Fibroblast of skin of left biceps (primary cell): ENCODE measurements at places on chromosomes 6 and 20.

GRCh38 chr6:120945905-120946594 is 388.2 kb downstream of the TBC1D32 start:
- DNase-seq = no peak

- no peak for DNase-seq
Measured at GRCh38 chr6:159813781-159814180, 13.7 kb downstream of the PNLDC1 start.

- no peak for DNase-seq
Measured at GRCh38 chr6:113664909-113665308, 192.2 kb upstream of the MARCKS start.

DNA sequence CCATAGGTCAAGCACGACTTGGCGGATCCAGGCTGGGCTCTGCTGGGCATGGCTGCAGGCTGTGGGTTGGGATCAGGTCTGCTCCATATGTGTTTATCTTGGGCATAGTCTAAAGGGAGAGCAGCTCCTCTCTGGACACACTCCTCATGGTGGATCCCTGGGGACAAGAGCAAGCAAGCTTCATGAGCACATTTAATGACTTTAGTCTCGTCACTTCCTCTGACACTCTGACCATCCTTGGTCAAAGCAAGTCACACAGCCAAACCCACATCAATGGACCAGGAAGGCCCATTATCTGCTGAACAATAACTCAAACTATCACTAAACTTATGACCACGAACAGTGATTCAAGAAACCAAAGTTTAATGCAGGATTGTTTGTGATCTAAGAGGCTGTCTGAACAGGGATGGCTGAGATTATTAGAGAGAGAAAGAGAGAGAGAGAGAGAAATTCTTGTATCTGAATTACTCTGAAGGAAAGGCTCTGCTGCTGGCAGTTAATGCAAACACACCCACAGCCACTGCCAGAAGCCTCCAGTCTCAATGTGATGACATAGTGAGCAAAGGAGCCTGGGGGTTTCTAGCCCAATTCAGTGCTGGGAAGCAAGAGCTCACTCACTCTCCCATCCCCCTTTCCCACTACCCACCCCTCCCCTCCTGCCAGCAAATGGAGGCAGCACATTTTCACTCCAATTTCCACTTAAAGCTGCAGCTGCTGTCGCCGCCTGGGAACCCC is 490.2 kb upstream of the SULF2 start:
- no peak for DNase-seq

DNA sequence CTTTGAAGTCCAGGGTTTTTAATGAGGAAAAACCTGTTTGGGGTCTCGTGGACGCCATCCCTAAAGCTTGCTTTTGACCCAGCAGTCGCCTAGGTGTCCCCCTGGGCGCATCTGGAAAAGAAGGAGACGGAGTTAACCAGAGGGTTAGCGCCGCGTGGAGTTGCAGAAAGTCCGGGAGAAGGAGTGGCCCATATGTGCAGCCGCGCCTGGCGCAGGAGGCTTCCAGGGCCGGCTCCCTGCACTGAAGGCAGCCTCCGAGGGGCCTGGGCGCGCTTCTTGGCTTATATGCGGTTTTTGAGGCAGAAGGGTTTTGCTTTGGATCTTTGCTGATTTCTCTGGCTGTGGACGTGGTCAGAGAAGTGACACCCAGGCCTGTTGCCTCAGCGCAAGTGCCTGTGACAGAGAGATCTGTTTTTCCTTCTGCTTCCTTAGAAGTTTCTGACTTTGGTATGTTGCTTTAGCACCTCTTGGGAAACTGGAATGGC is 987 bp downstream of the TMEM181 start:
- DNase-seq = no peak

DNA sequence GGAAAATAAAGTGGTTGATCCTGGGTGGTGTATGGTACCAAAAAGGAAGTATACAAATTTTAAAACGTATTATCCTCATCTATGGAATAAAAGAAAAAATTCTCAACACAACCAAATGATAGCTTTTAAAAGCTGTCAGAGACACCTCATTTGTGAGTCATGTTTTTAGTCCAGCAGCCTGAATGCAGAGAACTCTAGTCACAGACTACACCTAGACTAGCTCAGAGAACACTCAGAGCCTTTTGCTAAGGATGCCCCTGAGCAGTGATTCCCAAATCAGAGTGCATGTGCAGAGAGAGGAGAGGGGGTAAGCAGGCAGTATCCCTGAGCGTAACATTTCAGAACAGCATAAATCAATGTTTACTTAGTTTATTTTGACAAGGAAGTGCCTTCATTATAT is 809.3 kb downstream of the HACE1 start:
- no peak for DNase-seq

DNA sequence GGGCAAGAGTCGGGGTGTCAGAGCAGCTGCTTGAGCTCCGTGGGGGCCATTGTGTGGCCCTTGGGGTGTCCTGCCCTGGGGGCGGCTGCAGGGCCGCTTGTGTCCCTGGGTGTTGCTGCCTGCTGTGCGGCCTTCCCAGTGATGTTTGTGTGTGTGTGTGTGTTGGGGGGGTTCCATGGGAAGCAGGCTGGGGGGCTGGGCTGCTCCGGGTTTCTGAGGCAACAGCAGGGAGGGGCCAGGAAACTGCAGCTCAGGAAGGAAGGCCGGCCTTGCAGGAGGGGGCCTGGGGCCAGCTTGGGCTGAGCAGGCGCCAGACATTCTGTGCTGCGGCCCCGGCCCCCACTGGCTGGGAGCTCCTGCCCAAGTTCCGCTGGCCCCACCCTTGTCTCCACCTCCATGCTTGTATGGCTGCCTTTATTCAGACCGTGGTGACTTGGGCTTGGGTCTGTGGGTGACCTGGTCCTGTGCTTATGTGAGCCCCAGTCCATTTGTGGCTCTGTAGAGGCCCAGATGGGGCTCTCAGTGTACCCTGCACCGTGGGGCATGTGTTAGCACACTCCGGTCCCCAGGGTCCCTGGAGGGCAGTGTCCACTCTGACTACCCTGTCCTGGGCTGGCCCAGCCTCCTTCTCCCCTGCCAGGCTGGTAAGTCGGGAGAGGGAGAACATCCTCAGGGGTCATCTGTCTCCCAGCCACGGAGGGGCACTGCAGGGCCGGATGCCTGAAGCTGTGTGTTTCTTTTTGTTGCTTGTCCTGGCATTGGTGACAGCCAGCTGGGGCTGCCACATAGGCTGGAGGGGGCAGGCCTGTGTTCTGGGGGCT is 4.6 kb upstream of the SOX18 start:
- DNase-seq = no peak

- no peak for DNase-seq
Measured at GRCh38 chr6:161259302-161259701, 14.6 kb downstream of the AGPAT4 start.

- DNase-seq = no peak
Measured at GRCh38 chr20:4061987-4062386, 46.6 kb upstream of the RNF24 start.

GRCh38 chr6:35141007-35141655 is at the start of gene TCP11:
Gene TCP11 (minus strand): TSS chr6:35141339. CDS start chr6:35140870, 469 bp downstream.
- DNase-seq = no peak

DNA sequence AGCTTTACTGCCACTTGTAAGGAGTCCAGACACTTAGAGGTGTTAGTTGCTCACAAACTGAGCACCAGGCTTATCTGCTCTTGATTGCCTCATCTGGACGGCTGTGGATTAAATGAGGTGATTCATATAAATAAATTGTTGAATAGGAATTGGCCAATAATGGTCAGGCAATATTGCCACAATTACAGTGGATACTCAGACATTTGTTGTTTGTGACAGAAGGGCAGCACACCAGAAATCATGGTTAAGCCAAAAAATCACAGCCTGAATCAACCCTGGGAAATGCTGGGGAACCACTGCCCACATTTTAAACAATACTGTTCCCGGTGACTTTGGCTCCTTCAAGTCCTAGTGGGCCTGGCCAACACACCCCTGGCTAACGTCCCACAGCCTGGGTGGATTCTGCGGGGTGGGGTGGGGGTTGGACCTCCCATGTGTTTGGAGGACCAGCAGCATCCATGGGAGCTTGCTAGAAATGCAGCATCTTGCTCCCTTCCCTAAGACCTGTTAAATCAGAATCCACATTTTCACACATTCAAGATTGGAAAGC is 29.5 kb upstream of the SPDEF start:
- DNase-seq = no peak

DNA sequence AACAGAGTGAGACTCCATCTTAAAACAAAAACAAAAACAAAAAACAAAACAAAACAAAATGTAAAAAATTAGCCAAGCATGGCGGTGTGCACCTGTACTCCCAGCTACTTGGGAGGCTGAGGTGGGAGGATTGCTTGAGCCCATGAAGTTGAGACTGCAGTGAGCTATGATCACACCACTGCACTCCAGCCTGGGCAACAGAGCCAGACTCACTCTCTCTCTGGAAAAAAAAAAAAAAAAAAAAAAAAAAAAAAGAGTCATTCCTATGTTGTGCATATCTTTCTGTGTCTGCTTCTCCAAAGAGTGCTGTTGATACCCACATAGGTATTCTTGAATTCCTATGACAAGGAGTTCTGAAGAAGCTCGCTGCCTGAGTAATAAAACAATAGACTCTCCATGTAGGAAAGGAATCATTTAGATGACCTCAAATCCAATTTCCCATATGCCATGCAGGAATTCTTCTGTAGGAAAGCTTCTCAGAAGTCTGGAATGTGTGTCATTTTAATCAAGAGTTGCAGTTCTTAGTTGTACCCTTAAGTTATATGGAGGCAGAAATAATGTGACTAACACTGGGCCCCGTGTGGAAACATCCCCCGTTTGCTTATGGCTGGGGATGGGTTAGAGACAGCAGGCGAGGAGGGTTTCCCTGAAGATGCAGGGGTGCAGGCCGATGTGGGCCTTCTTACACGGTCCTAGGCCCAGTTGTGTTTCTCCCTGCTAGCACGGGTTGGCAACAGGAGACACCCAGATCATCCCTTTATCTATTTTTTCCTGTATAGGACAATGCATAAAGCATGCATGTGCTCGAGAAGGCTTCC is 79.4 kb downstream of the ZDHHC14 start:
- no peak for DNase-seq

DNA sequence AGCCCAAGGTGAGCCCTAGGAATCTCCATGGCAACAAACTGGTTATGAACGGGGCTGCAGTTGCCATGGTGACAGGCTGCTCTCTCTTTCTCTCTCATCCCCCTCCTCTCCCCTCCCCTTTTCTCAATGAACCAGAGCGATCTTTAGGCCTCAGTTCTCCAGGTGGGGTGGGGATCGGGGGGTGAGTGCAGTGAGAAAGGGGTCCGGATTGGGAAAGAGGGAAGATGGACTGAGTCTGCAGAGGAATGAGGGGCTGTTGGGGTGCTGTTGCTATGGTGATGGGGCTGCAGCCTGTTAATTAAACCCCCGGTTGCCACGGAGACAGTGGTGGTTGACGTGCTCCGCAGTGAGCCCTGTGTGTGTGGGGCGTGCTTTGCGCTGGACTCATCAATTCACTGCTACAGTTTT is 3.6 kb upstream of the SLC12A5 start:
- DNase-seq = no peak

GRCh38 chr20:41361757-41362747 is 4.6 kb downstream of the EMILIN3 start:
- no peak for DNase-seq

DNA sequence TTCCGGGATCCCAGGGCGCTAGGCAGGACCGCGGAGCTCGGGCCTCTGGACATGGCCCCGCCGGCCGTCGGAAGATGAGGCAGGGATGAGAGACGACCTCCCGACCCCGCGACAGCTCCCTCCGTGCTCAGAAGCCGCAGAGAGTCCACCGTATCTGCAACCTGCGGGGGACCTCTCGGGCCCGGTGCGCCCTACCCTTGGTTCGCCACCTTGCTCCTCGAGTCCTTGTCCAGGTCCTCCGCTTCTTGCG is 301 bp downstream of the PPP1R3D start:
- no peak for DNase-seq

- DNase-seq = no peak
Measured at GRCh38 chr20:63536997-63537524, at the start of gene PTK6. Gene PTK6 (minus strand): TSS chr20:63537376. CDS start chr20:63537314, 62 bp downstream.

DNA sequence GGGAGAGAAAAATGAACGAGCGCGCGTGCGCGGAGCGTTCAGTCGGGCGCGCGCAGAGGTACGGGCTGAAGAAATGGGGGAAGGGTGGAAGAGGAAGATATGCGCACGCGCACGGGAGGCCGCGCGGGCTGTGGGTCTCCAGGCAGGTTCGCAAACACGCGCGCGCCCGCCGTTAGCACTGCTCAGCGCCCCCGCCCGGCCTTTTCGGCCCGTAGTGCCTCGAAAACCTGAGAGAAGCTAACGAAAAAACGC is 393 bp downstream of the BCLAF1 start:
- DNase-seq = peak; percentile 74

GRCh38 chr6:80988892-80989291 is 763.6 kb downstream of the TENT5A start:
- no peak for DNase-seq

DNA sequence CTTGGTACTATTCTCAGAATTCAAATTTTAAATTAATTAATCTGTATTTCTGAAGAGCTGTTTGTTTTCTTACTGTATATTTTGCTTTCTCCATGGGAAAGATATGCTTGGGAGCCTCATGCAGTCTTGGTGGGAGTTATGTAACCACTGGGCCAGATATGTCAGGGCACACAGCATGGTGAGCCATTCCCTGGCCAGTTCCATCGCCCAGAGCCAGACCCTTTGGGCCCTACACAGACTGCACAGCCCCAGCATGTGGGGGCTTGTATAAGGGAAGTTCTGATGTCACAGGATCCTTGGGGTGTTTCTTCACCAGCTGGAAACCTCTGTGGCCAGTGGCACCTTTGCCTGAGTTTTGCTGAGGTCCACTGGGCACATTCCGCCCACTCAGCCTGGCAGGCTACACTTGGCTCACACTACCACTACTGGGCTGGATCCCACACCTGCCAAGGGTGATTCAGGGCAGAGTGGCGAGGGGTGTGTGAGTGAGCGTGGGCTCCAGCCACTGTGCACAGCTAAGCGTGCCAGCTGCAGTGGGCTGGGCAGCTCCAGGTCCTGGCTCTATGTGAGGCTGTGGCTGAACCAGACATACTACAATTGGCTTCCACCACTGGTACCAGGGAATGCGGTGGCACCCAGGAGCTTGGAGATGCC is 293.5 kb downstream of the ARHGAP18 start:
- no peak for DNase-seq

DNA sequence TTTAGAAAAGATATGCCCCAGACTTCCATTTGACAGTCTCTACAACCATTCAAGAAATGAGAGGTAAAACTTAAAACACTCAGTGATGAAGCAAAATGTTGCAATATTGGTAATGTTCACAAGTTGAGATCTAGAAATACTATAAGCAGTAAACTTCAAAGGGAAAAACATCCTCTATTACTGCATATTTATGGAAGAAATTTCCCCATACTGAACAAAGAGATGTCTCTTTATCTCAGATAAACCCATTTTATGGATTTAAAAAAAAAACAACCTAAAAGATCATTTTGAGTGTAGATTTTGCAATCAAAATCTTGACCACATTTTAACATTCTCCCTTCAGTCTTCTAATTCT is 177.8 kb upstream of the TAB2 start:
- no peak for DNase-seq

DNA sequence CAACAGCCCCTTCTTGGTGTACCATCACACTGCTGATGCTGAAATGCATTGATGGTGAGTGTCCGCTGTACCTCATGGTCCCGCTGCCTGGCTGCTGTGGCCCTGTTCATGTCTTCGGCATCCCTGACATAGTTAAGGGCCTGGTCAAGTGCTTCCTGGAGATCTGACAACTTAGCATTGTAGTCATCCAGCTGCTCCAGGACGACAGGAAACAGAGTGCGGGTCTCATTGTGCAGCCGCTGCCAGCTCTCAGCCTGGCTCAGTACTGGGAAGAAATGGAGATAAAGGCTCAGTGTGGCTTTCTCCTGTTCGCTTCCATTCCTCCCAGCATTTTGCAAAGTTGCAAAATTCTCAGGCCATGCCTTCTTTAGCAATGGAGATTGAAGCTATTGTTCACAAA is 81.8 kb downstream of the LAMA4 start:
- DNase-seq = no peak

- DNase-seq = no peak
Measured at GRCh38 chr6:107662333-107662732, 161.8 kb downstream of the SCML4 start.

GRCh38 chr6:35948725-35949124 is 27.8 kb upstream of the SRPK1 start:
- no peak for DNase-seq
